Activated T-cell treated with anti-CD3 and anti-CD28 coated beads for 4 hours (primary cell): ENCODE measurements at places on chromosomes 13 and 19.

DNA sequence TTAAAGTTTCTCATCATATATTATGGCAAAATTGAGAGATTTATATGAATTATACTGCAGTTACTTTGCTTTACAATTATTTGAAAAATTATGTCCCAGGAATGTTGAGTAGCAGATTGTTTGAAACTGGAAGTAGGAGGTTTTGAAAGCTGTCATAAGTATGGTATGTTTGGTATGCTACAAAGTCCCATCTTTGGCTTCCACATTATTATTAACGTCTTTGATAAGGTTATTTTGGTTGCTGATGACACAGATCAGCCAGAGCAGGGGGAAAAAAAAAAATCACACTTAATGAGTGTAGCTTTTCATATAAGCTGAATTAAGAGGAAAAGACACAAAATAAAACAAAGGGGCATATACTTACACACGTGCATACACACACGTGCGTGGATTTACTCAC lies 130.1 kb downstream of the SLITRK1 start:
- DNase-seq = no peak

DNA sequence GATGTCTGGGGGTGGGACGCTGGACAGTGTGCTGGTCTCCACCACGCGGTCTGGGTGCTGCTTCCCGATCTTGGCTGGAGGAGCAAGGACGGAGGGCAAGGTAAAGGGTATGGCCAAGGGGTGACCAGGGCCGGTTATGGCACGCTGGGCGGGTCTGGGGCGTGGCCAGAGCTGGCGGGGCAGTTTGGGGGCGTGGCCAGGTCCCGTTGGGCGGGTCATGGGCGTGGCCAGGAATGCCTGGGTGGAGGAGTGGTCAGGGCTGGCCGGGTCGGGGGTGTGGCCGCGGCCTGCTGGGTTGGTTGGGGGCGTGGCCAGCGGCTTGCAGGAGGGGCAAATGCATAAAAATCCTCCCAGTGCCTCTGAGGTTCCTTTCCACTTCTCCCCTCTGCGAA lies 19.2 kb downstream of the GPX4 start:
- no peak for DNase-seq

- no peak for DNase-seq
Observed at GRCh38 chr19:35024095-35024494, 6.2 kb upstream of the SCN1B start.

DNA sequence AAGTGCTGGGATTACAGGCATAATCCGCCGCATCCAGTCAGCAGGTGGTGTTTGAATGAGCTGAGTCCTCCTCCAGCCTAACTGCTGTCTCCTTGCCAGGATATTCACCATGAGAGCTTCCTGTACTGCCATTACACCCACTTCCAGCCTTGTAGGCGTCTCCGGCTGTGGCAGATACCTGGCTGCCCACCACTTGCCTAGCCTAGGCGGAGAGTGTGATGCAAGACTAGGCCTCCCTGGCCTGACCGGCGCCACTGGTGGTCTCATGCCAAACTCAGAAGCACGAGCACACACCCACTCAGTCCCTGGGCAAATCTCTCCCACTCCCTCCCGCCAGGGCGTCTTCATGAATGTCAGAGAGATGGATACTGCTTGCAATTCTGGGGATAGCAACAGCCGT lies 16.6 kb downstream of the IL12RB1 start:
- no peak for DNase-seq

DNA sequence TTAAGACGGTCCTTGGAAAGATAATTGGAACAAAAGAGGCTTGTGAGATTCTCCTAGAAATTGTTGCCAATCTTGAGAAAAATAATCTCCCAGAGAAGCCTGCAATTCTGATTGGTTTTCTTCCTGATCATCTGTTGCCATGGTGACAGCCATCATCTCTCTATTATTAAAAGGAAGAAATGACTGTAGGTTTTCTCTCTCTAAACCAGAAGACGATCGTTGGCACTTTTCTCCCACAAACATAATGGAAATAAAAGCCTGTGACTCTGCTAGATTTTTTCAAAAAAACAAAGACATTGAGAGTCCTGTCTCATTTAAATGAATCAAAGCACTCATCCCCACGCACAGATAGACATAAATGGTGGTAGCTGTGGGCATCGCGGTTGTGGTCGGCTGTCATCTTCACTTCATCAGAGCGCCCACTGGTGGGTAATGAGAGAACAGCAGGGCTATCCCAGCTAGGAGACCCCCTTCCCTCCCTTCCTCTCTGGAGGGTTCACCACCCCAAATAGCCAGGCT lies 21.7 kb upstream of the CALM3 start:
- DNase-seq = no peak

- no peak for DNase-seq
Observed at GRCh38 chr19:13128583-13128982, 10.5 kb downstream of the NACC1 start.

GRCh38 chr13:91609353-91609752 lies 210.9 kb downstream of the GPC5 start:
- DNase-seq = no peak

DNA sequence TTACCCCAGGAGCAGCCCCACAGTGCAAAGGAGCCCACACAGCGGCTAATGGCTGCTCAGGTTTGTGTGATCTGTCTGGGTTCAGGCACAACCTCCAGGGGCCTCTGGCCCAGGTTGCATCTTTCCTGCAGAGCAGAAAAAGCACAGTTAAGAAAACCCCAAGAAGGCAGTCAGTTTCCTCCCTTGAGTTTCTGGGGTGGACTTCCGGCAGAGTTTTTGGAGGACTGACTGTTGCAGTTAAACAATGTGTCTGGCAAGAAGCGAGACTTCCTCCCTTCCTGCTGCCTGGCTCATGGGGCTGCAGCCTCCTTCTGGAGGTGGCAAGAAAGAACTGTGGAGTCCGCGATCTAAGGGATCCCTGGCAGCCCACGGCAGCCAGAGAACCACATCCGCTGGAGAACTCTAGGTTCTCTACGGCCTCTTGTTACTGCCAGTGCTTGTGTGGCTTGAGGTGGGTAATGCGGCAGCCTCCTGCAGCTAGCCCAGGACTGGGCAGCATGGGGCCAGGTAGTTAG lies 114.4 kb downstream of the ZDHHC20 start:
- DNase-seq = no peak
